ENCODE measurements at places on chromosomes 7 and 10.

DNA sequence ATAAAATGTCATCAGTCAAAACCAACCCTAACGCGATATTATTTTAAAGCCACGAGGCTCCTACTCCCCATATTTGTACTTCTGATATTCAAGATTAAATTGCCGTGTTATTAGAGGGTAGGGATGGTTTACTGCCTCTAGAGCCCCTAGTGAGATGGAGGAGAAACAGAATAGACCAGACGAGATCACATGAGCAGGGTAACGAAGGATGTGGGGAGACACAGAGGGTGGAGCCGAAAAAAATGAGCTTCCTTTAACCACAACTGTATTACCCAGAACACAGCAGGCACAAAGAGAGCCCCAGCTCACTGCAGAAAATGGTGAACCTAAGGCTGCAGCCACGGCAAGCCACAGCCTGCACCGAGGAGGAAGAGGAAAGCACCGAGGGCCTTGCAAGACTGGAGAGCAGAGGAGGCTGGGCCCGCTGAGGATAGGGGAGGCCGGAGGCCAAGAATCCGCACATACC lies 14.3 kb downstream of the ZC3HAV1 start:
- no peak for DNase-seq

- DNase-seq: no peak
These were observed 21.0 kb downstream of the HPS6 start for GRCh38 chr10:102086196-102086595.

DNA sequence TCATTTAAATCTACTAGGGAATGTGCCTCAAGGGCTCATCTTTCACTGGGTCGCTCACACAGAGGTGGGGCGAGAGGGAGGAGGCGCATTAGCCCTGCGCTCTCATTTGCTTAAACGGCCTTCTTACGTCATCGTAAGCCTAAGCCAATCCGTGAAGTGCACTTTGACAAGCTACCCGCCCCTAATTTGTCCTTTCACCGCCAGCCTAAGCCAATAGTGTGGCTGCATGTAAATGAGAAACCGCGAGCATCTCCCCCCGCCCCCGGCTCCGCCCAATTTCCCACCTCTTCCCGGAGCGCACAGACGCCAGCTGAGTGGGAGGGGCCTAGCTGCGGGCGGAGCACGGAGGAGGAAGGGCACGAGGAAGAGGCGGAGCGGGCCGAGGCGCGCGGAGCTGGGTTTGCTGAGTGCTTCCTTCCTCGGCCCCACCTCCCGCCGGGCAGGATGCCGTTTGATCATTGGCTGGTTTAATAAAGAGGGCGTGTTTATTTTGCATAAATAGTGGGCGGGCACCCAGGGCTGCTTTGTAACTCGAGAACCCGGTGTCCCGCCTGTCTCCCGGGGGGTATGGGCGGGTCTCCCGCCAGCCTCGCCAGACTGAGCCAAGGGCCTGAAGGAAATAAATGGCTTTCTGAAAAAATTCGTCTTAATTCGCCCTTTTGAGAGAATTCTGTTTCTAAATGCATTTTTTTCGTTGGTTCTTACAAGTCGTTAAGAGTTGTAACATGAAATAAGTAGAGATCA lies 289.6 kb upstream of the NFE2L3 start:
- peak; percentile 99 for DNase-seq

DNA sequence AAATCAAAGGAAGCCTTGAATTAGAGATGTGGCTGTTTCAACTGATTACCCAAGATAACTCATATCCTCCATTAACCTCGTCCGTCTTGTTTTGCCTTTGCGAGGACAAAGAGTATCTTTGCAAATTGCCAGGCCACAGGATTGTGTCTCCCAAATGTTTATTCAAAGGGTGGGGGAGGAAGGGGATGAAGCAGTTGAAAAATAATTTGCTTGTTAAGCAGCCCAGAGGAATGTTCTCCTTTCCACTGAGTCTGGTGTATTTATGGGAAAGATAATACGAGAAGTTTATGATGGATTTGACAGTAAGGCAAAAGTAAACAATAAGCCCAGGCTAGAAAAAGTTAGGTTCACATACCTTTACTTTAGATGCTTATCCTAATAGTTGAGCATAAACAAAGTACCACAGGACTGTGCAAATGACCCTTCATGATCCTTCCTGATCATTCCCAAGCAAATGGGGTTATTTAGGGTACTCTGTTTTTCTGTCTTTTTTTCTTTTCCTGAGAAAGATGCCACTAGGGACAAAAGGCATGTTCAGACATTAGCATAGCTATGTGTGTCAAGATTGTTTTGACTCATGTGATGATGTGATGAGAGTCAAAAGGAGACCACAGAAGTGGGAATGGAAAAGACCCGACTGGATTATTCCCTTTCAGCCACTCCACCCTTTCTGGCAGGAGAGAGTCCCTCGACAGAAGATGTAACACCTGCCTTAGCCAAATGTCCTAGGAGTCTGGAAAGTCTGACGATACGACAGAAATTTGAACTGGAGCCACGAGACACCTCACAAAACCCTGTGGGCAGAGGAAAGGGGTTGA lies 243.0 kb upstream of the GLI3 start:
- no peak for DNase-seq

GRCh38 chr10:88170628-88171027 lies 307.2 kb downstream of the PTEN start:
- no peak for DNase-seq

DNA sequence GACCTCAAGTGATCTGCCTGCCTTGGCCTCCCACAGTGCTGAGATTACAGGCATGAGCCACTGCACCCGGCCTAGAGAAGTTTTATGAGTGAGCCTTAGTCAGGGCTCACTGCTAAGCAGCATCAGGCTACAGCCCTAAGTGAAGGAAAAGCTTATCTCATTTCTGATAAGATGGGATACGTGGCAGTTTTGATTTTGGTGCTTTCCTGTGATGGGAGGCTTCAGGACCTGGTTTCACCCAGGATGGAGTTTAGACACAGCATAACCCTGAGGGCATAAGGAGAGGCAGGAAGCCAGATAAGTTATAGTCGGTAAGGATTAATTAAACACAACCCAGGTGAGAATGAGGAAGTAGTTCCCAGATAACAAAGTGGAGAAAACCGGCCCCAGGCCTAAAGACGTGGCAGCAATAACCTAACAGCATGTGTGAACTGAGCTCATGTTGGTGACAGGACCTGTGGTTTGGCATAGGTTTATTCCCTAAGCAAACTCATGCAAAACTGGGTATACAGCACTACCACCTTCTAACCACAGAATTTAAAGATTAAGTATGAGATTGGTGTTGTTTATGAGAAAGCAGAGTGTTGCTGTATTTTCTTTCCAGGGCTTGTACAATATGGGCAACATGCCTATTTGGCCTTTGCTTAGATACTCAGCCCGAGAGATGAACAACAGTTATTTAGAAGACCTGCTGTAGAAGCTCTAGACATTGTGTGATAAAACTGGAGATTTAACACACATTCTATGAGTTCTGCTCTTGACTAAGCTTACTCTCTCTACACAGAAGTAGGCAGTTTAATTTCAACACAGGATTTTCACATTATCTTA lies 119.4 kb downstream of the COL28A1 start:
- DNase-seq: no peak

DNA sequence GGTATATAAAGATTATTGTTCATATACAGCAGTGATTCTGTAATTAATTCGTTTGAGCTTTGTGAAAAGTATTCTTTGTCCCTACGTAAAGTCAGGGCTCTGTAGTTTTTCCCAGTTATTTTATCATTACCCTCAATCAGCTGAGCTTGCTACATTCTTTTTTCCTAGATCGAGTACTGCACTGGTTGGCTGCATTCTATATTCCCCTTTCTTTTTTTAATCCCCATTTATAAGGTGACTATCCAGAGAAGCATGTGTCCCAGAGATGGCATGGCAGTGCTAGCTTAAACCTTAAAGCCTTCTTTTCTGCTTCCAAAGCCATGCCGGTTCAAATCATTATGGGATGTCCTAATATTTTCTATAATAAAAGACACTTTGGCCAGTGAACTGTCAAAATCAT lies 230.1 kb upstream of the CELF2 start:
- no peak for DNase-seq

GRCh38 chr7:110281362-110281761 lies 809.6 kb upstream of the LRRN3 start:
- DNase-seq: no peak

- no peak for DNase-seq
These were observed 50.2 kb downstream of the APBB1IP start for GRCh38 chr10:26488344-26488743.

DNA sequence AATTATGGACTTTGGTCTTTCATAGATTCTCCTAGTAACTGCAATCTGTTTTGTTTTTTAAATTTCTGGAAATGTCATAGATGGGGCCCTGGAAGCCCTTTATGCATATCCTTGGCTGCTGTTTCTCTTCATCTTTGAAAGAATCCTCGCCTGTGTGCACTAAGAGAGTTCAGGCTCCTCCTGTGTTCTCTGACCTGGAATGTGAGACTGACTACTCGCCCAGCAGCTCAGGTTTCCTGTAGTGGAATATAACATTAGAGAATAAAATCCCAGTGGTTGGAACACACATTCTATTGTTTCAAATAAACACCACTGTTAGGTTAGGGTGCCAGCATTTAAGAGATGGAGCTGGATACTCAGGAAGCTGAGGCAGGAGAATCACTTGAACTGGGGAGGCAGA lies 56.3 kb downstream of the WDFY4 start:
- DNase-seq: no peak

DNA sequence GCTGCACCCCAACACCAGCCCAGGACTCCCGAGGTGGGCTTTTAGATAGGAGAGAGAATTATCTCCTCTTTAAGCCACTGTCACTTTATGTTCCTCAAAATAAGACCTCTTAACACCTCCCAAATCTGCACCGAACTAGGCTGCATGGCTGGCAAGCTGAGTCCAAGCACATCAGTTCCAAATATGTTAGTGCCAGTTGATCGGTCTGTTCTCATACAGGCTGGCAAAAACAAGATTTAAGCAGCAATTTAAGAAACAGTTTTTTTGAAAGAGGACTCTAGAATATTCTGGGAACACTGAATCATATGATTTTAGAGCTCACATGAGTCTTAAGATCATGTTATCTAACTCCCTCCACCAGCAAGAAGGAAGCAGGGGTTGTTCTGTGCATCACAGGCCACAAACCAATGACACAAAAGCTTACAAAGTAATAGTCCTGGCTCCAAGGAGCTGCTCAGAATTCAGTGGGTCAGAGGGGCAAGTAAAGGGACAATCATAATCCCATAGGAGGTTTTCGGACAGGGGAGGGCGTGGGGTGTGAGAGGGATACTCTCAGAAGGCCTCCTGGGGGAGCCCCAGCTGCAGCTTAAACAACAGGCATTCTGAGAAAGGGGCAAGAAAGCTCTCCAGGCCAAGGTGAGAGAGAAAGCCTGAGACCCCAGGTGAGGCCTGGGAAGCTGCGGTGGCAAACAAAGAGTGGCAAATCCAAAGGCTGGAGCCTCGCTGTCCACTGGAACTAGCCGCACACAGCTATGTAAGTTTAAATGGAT lies 7.1 kb downstream of the COBL start:
- DNase-seq: no peak

GRCh38 chr10:5364374-5364773 lies 392 bp upstream of the UCN3 start:
- no peak for DNase-seq

DNA sequence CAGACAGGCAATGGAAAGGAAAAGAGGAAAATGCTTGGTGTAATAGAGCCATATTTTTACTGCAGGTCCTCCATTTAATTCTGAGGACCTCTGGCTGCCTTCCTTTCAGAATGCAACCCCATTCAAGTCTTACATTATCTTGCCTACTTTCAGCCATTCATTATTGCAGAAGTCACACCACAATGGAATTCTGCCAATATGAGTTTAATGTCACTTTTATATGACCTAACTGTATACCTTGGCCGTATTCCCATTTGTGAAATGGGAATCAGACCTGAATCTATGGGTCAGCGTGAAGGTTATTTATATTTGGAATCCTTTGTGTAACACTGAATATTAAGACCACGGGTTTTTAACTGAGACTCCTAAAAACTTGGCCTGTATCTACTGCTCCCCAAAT lies 241.7 kb upstream of the AOAH start:
- DNase-seq: no peak

DNA sequence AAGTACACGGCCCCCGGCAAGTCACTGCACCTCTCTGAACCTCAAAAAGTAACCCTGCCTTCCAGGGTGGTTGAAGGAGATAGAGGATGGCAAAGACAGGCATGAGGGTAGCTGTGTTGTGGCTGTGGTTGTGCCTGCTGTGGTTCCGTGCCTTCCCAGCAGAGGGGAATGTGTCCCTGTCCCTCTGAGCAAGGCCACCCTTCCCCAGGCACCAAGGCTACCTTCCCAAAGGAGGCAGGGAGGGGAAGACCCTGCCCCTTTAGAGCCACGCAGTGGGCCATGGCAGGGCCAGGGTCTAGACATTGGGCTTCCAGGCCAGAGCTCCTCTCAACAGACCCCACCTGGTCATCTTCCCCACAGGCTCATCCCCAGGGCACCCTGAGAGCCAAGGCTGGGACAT lies 18.8 kb downstream of the CRHR2 start:
- no peak for DNase-seq

- DNase-seq: no peak
These were observed 94.2 kb upstream of the IGFBP3 start for GRCh38 chr7:46015107-46015868.

DNA sequence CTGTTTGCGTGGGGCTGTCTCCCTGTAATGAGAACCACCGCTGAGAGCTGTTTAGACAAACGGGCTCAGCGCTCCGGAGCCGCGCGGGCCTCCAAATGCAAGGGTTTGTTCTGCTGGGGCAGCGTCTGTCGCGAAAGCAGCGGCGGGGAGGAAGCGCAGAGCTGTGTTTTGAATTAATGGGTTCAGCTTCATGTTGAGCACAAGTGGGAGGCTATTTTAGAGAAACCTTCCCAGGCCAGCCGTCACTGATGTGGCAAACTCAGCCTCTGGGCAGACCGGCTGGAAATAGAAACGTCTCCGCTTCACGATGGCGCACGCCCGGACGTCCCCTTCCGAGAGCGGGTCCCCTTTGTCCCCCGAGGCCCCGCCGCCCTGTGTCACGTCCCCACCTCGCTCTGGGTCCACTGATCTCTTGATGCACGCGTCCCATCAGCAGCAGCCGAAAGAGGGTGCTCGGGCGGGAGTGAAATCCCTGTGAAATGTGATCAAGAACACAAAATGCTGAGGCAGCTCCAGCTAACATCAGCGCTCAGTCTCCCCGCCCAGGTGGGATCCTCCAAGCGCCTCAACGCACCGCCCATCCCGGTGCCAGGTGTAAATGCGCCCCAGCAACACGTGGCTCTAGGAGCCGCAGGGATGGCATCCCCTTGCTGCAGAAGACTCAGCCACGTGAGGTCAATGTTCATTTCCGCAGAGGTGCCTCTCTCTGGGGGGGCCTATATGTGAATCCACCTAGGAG lies 44.9 kb downstream of the BAMBI start:
- peak; percentile 47 for DNase-seq
